ENCODE measurements at places on chromosomes 11 and 22. TPM values are rescaled to one million over a fixed set of nuclear protein-coding genes. Genes with fewer than 3 reads are reported as not detected.
A peak's percentile ranks its signal among the peaks of the same experiment; 100 is the strongest.

SLC22A12 gene
- total RNA-seq: not detected

OR2D2 gene
- 0.66 TPM for total RNA-seq

GRCh38 chr11:118631142-118631909 is 23.9 kb downstream of the PHLDB1 start:
- H3K4me3 ChIP-seq: no peak overlapping the region
- no peaks in the 10 kb centered on the region for H3K36me3 ChIP-seq
- H3K27me3 ChIP-seq: no peaks in the 10 kb centered on the region
- no peak overlapping the region for H3K27ac ChIP-seq
- H3K4me1 ChIP-seq: peaks cover 5% of the 10 kb centered on the region

DNA sequence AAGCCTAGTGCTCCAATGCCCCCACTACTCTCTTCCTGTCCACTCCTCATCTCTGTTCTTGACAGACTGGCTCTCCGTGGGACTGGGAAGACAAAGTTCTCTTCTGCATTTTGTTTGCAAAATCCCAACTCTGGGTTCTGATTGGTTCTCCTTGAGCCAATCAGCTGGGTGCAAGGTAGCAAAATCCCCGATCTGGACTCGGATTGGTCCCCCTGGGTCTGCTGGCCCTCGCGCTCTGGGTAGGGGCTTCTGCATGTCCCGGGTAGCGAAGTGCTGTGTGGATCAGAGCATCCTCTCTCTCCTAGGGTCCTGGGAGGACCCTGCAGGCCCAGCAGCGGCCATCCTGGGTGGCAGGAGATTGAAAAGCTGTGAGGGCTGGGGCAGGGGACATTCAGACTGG is 22.3 kb upstream of the A4GALT start:
- H3K4me3 ChIP-seq: no peak overlapping the region
- no peaks in the 10 kb centered on the region for H3K4me1 ChIP-seq
- peak overlapping the region; percentile 62 for H3K27ac ChIP-seq
- DNase-seq: no peak

DNA sequence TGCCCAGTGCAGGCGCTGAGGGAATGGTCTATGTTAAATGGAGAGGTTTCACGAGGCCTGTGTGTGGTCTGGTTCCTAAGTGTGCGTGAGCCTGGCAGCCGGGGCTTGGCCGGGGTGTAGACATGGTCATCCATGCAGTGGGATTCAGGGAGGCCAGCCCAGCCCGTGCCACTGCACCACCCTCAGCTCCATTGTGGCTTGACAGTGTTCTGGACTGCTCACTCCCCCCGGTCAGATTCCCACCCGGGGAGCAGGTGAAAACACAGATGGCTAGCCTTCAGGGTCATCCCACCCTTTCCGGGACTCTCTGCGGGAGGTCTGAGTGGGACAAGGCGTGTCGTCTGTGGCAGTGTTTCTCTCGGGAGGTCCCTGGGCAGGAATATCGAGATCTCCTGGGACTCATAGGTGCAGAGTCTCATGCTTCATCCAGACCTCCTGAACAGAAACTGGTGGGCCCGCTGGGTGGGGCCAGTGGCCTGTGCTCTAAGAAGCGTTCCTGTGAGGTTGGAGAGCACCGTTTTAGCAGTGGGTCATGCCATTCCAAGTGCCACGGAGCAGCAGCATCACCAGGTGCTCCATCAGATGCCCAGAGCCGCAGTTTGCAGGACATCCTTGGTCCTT is 52.3 kb downstream of the ST14 start:
- H3K4me3 ChIP-seq: no peak overlapping the region
- H3K36me3 ChIP-seq: no peaks in the 10 kb centered on the region
- H3K27me3 ChIP-seq: no peaks in the 10 kb centered on the region
- H3K27ac ChIP-seq: no peak overlapping the region
- peak; percentile 11 for DNase-seq

DNA sequence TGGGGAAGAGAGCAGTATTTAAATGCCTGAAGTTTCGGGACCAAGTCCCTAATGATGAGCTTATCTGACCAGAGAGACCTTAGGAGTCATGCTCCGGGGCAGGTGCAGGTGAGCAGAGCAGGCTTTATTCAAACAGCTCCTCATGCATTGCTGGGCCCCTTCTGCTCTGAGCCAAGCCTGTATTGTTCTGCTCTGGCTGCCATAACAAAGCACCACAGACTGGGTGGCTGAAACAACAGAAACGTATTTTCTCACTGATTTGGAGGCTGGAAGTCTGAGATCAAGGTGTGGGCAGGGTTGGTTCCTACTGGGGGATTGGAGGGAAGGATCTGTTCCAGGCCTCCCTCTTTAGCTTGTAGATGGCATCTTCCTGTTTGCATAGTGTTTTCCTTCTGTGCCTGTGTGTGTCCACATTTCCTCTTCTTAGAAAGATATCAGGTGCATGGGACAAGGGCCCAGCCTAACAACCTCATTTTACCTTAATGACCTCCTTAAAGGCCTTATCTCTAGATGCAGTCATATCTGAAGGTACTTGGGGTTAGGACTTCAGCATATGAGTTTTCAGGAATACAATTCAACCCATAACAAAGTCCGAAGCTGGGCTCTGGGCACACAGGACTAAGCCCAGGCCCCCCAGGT is 97.1 kb upstream of the PARVA start:
- H3K4me1 ChIP-seq: no peaks in the 10 kb centered on the region
- H3K27me3 ChIP-seq: no peaks in the 10 kb centered on the region
- no peaks in the 10 kb centered on the region for H3K36me3 ChIP-seq
- H3K4me3 ChIP-seq: no peak overlapping the region
- DNase-seq: no peak

GRCh38 chr11:73520353-73521061 is 77.4 kb downstream of the FAM168A start:
- H3K4me1 ChIP-seq: no peaks in the 10 kb centered on the region
- H3K27me3 ChIP-seq: no peaks in the 10 kb centered on the region
- no peak for DNase-seq
- no peak overlapping the region for H3K4me3 ChIP-seq
- no peak overlapping the region for H3K27ac ChIP-seq

GRCh38 chr22:43955883-43956782 is 891 bp downstream of the SAMM50 start:
- H3K4me1 ChIP-seq: no peaks in the 10 kb centered on the region
- no peaks in the 10 kb centered on the region for H3K36me3 ChIP-seq
- no peak for DNase-seq
- peak overlapping the region; percentile 85 for H3K27ac ChIP-seq
- no peaks in the 10 kb centered on the region for H3K27me3 ChIP-seq

- H3K27me3 ChIP-seq: no peaks in the 10 kb centered on the region
- peak; percentile 66 for DNase-seq
- no peaks in the 10 kb centered on the region for H3K36me3 ChIP-seq
- H3K4me3 ChIP-seq: peak overlapping the region; percentile 87
- peak overlapping the region; percentile 88 for H3K27ac ChIP-seq
- H3K4me1 ChIP-seq: no peaks in the 10 kb centered on the region
These were observed 416 bp upstream of the GAB2 start for GRCh38 chr11:78417888-78418583.

DNA sequence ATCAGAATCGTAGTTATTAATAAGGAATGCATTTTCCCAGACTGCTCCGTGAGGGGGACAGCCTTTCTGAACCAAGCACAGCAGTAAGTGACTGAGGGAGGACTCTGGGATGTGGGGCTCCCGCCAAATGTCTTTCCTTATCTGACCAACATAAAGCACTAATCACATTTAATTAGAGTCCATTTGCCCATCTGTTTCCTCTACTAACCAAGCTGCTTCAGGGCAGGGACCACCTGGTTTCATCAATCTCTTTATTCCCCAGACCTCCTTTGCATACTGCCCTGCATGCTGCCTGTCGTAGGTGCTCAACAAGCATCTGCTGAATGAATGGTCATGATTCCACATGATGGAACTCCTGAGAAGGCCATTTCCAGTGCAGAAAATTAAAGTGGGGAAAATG is 29.4 kb downstream of the SMCO4 start:
- H3K4me1 ChIP-seq: peaks cover 3% of the 10 kb centered on the region
- no peak for DNase-seq
- H3K36me3 ChIP-seq: no peaks in the 10 kb centered on the region

- H3K36me3 ChIP-seq: no peaks in the 10 kb centered on the region
- no peak for DNase-seq
- no peaks in the 10 kb centered on the region for H3K4me1 ChIP-seq
- no peaks in the 10 kb centered on the region for H3K27me3 ChIP-seq
- no peak overlapping the region for H3K27ac ChIP-seq
- no peak overlapping the region for H3K4me3 ChIP-seq
These were observed 15.9 kb downstream of the RHOG start for GRCh38 chr11:3824714-3825472.

- DNase-seq: no peak
- H3K4me1 ChIP-seq: no peaks in the 10 kb centered on the region
- no peak overlapping the region for H3K4me3 ChIP-seq
These were observed 27.8 kb upstream of the CSNK2A3 start for GRCh38 chr11:11380883-11381282.
